Foreskin keratinocyte (primary cell): ENCODE measurements at places on chromosomes 13 and 19.
A peak's percentile ranks its signal among the peaks of the same experiment; 100 is the strongest.

- DNase-seq = peak; percentile 76
These were observed at the start of gene FBXL3 for GRCh38 chr13:77026861-77027621. Gene FBXL3 (minus strand): TSS chr13:77027159. CDS start chr13:77021860, 5,299 bp downstream.

- DNase-seq = no peak
These were observed 201.4 kb downstream of the DIAPH3 start for GRCh38 chr13:59962343-59962742.

- no peak for DNase-seq
These were observed 459.3 kb upstream of the SLC10A2 start for GRCh38 chr13:103525530-103525929.

DNA sequence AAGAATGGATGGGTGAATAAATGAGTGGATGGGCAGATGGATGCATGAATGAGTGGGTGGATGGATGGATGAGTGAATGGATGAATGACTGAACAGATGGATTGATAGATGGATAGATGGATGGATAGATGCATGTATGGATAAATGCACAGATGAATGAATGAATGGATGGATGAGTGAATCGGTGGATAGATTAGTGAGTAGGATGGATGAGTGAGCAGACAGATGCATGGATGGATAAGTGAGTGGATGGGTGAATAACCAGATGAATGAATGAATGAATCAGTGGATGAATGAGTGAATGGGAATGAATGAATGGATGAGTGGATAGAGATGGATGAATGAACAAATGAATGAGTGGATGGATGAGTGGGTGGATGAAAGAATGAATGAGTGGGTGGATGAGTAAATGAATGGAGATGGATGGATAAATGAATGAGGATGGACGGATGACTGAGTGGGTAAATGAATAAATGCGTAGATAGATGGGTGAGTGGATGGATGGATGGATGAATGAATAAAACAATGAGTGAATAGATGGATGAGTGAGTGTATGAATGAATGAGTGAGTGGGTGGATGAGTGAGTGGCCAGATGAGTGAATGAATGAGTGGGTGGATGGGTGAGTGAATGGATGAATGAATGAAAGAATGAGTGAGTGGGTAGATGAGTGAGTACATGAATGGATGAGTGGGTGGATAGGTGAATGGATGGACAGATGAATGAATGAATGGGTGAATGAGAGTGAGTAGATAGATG, 13.0 kb downstream of the GAS6 start:
- DNase-seq = no peak

DNA sequence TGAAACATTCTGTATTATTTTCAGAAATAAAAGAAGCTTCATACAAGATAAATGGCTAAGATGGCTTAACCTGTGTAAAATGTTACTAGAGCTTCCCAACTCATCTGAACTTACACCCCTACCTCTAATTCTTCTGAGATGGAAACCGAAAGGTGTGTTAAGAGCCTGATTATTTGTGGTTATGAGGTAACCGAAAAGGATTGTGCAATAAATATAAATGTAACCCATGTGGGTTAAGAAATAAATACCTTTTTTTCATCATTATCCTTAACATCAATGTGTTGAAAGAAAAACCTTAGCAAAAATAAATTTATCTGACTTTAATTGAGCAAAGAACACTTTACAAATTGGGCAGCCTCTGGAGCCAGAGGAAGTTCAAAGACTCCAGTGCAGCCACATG, 961.8 kb upstream of the SPRY2 start:
- no peak for DNase-seq

DNA sequence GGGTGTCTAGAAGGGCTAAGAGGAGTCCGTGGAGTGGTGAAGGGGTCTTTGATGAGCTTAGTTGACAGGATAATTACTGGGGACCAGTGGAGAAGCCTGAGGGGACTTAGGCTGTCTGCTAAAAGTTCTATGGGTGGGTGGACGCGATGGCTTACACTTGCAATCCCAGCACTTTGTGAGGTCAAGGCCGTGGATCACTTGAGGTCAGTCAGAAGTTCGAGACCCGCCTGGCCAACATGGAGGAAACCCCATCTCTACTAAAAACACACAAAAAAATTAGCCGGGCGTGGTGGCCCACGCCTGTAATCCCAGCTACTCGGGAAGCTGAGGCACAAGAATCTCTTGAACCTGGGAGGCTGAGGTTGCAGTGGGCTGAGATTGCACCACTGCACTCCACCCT, 2.8 kb upstream of the GSK3A start:
- DNase-seq = no peak

DNA sequence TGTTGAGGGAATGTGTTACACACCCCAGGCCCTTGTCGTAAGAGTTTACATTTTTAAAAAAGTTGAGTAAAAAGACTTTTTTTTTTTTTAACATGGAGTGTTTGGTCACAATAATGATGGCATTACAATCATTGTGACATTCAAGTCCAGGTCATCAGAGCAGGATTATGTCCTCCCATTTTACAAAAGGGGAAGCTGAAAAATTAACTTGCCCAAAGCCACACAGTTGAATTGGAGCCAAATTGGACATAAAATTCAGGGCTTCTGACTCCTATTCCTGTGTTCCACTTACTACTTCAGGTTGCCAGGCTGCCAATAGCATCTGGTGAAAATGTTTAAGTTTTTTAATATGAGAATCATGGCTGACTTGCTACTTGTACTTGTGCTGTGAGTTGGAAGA, 49.3 kb downstream of the DLEU7 start:
- DNase-seq = no peak

DNA sequence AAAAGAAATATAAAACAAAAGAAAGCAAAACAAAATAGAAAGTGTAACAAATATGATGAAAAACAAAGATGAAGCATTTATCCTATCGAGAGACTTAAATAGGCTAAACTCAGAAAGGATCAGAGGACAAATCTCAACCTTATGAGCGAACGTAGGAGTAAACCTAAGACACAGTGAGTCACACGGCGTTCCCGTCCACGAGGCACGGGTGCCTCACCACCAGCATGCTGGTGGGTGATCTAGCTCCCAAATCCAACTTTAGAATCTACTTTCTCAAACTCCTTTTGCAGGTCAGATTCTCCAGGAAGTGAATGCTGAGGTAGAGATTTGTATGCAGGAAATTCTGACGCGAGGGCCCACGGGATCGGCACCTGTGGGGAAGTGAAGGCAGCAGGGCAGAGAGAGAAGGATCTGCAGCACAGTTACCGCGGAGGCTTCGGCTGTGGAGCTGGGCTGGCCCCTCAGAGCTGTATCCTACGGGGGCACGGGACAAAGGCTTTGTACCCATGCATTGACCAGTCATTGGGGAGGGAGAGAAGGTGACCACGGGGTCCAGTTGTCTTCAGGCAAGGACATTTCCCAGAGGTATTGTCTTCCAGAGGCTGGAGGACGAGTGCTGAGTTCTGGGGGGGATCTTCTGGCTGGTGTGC, 7.5 kb upstream of the MIER2 start:
- no peak for DNase-seq

- DNase-seq = no peak
These were observed 4.1 kb downstream of the ZSWIM9 start for GRCh38 chr19:48174445-48175030.

DNA sequence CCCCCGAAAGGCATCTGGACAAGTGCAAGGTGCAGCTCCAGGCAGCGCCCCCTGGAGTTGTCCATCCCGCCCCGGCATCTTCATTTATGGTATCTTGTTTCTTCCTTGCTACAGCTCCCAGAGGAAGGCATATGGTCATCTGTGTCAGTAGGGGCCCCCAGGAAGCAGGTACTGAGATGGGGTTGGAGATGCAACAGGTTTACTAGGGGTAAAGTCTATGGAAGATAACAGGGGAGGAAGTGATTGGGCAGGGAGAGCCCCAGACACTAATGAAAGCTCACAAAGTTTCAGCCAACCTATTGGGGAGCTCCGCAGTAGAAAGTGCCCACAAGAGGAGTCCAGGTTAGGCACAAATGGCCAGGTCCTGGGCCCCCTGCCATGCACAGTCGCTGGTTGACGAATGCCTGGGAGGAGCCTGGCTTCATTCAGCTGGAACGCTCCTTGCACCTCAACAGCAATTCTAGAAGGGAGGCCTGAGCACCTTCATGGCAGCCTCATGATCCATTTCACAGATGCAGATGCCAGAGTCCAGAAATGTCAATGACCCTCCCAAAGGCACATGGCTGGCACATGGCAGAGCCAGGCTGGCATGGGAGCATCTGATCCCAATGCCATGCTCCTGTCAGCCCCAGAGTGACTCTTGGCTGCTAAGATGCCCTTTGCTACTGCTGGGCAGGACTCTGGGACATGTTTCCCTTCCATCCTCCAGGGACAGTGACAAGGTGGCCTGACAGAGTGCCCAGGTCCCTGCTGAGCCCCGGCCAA, 23.8 kb upstream of the PEPD start:
- no peak for DNase-seq

GRCh38 chr19:23190341-23190740, 59.9 kb downstream of the ZNF724 start:
- DNase-seq = no peak

GRCh38 chr13:76398425-76398824, 487.8 kb downstream of the KCTD12 start:
- no peak for DNase-seq

DNA sequence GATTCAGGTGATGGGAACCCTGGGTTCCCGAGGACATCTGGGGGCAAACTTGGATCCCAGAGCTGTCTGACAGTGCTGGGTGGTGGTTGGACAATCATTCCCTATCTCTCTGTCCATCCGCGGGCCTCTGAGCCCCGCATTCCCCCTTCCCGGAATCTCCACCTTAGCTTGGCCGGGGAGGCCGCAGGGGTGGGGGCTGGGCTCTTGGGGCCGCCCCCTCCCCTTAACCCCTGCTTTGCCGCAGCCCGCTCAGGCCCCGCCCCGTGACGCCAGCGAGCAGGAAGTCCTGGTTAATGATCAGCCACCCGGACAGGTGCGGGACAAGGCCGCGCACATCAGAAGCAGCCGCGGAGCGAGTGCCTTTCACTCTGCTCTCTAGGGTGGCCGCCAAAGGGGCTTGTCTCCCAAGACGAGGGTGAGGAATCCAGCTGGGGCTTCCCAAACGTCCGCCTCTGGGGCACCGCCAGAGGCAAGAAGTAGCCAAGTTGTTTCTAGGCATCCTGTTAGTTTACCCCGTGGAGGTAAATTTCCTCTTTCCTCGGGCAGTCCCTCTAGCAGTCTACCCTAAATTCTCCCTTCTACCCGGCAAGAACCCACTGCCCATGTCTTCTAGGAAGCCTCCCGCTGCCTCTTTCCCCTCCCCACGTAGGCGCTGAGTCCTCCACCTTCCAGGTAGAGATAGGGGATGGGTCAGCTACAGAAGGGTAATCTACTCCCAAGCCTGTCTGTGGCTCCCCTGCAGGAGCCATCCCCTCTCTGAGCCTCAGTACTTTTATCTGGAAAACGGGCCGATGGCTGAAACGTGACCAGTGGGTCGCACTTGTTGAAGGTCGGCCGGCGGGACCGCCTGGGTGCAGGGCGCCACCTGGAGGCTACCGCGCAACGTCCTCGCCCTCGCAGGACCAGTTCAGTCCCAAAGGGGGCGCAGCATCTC, 3.0 kb downstream of the IRF2BP1 start:
- no peak for DNase-seq

DNA sequence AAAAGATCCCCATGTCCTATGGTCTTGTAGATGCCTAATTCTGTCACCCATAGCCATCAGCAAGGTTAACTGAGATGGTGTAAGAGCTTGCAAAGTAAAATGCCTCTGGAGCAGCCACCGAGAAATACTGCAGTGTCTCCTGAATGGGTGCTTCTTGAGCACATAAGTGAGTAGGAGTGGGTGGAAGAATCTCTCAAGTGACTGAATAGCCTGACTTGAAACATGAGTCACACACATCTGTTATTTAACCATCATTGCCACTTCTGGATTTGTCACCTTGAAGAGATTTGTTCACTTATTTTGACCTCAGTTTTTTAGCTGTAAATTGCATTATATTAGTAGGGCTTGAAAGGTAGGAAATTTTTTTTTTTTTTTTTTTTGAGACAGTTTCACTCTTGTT, 2.3 kb downstream of the ZNF714 start:
- DNase-seq = peak; percentile 26

DNA sequence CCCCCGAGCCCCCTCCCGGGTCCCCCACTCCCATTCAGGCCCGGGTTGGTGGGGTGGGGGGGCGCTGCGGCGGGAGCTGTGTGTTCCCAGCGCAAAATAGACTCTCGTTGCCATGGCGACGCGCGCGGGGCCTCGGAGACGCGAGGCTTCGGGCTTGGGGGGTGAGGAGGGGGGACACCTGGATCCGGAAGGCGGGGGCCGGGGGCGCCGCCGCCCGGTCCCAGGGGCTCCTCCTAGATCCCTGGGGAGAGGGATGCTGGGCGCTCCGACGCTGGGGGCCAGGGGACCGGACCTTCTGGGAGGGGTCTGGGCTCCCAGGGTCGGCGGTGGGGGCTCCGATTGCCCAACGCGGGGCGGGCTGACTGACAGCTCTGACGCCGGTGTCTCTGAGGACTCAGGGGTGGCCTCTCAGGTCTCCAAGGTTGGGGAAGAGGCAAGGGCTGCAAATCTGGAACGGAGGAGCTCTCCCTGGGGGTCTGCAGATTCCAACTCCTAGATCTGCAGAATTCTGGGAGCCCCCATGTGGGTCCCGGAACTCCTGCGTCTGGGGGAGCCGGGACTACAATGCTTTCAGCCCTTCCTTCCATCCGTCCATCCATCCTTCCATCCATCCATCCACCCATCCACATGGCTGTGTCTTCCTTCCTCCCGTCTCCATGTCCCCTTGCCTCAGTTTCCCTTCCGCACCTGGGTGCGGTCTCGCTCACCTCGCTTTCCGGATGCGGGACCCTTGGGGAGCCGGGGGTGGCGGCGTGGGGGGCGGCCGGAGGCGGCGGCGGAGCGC, 9.1 kb upstream of the SHISA7 start:
- DNase-seq = no peak

DNA sequence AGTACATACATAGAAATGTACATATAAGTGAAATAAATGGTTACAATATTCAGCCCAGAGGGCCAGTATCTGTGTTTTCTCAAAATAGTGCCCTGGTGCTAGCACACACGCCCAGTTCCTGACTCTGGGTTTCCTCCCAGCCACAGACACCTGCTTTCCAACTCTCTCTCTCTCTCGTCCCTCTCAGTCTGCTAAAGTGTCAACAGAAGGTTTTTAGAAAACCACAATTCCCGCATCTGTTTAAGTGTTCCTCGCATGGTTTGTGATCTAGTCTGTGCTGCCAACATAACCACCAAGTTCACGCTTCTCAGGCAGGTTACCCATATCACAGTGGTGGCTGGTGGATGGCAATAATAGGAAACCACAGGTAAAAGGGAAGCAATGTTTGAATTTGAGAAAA, 17.8 kb upstream of the UPF3A start:
- DNase-seq = no peak

GRCh38 chr19:7887408-7888144, 734 bp upstream of the LRRC8E start:
- DNase-seq = no peak

- DNase-seq = no peak
These were observed 3.4 kb downstream of the PVR start for GRCh38 chr19:44647144-44647543.

DNA sequence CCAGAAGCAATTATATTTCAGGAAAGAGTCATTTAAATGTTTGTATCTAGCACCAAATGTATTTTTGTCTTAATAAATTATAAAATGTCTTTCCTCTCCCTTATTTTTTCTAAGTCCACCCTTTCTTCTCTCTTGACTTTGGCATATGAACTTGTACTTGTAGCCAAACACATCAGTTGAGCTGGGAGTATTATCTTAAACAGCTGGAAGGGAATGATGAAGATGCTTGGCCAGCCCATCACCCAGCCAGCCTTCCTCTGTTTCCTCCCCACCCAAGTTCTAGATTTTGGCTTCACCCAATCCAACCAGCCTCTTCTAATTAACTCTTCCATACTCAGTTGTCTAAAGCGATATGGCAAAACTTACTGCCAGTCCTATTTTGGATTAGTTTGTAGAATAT, 272.5 kb downstream of the ENOX1 start:
- DNase-seq = no peak
